ENCODE measurements at places on chromosomes 7 and 10. TPM values are rescaled to one million over a fixed set of nuclear protein-coding genes. Genes with fewer than 3 reads are reported as not detected.

Gene DGKI
- 2.3 TPM for total RNA-seq

GRCh38 chr7:66296557-66296956, 91.4 kb downstream of the TPST1 start:
- DNase-seq = no peak

GRCh38 chr7:16202303-16202702, 219.0 kb downstream of the CRPPA start:
- DNase-seq = no peak

- DNase-seq = no peak
Measured at GRCh38 chr7:135362871-135363270, 129.2 kb downstream of the STRA8 start.

Gene SPDYE8
- not detected for total RNA-seq

GRCh38 chr10:100881556-100882213, 31.1 kb upstream of the SLF2 start:
- no peak for DNase-seq

Gene ARMH3
- total RNA-seq = 30.9 TPM

- no peak for DNase-seq
Measured at GRCh38 chr7:106866298-106867281, 1.5 kb downstream of the PIK3CG start.

Gene C10orf143
- 4.8 TPM for total RNA-seq

- no peak for DNase-seq
Measured at GRCh38 chr7:129383542-129384132, 50.6 kb upstream of the STRIP2 start.

Gene ADRB1
- total RNA-seq = 0.76 TPM

DNA sequence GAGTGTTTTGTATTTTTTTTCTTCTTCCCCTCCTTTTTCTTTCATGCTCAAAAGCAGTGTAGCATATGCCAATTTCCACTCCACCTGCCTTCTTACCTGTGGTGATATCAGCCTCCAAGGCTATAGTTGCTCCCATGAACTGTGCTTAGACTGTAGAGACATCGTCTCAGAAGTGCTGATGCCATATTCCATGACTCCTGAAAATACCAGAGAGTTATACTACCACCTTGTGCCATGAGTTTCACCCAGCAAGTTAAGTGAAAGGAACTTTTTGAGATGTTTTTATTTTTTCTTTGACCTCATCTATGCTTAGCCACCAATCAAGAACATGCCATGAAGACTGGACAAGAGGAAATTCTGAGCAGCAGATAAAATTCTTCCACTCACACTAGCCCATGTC, 142.8 kb upstream of the SEMA3E start:
- no peak for DNase-seq

Gene MYO3A
- total RNA-seq = 0.18 TPM

DNA sequence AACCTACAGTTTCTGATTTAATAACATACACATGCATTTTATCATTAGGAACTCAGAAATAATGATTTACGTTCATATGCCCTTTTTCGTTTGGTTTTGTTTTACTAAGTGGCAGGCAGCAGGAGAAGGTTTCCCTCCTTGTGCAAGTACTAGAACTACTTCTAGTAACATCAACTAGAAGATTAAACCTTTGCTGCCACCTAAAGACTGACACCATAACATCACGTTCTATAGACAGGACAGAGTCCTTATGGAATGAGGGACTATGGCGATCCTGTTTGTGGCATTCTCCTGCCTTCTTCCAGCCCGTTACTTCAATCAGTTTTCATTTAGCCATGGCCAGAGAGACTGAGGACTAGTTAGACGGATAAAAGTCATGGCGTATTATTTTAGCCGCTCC, 53.2 kb downstream of the GAD2 start:
- DNase-seq = no peak

Data from sciatic nerve (tissue), 2 donors.